Tibial artery (tissue), 4 donors: ENCODE measurements at places on chromosomes 1 and 21.

GRCh38 chr1:183653876-183654451, 848 bp upstream of the APOBEC4 start:
- no peaks in the 10 kb centered on the region for H3K27me3 ChIP-seq
- H3K27ac ChIP-seq: no peak overlapping the region
- H3K4me1 ChIP-seq: no peaks in the 10 kb centered on the region
- H3K4me3 ChIP-seq: no peak overlapping the region
- no peak for DNase-seq

GRCh38 chr1:118264343-118264742, 79.3 kb upstream of the SPAG17 start:
- H3K4me1 ChIP-seq: no peaks in the 10 kb centered on the region
- no peak overlapping the region for H3K4me3 ChIP-seq
- H3K27ac ChIP-seq: no peak overlapping the region
- H3K36me3 ChIP-seq: no peaks in the 10 kb centered on the region
- H3K27me3 ChIP-seq: no peaks in the 10 kb centered on the region
- no peak for DNase-seq

DNA sequence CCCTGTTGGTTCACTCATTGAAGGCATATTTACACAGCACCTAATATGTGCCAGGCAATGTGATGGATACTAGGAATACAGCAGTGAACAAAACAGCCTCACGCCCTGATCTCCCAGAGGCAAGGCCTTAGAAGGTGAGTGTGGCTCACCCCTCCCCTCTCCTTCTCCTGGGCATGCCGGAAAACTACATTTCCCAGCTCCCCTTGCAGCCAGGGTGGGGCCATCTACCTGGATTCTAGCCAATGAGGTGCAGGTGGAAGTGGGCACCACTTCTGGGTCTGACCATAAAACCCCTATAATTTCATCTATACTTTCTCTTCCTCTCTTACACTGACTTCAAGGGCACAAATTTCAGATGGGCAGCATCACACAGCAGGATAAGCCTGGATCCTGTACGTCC, 63.8 kb downstream of the FBXO2 start:
- no peak overlapping the region for H3K4me3 ChIP-seq
- H3K27ac ChIP-seq: no peak overlapping the region
- H3K27me3 ChIP-seq: peaks cover 61% of the 10 kb centered on the region

- no peak overlapping the region for H3K27ac ChIP-seq
- H3K4me3 ChIP-seq: no peak overlapping the region
- no peak for DNase-seq
- no peaks in the 10 kb centered on the region for H3K27me3 ChIP-seq
Measured at GRCh38 chr1:8257621-8258020, 60.3 kb upstream of the SLC45A1 start.

GRCh38 chr1:175887521-175887920, 144.1 kb upstream of the TNR start:
- H3K4me1 ChIP-seq: peaks cover 13% of the 10 kb centered on the region
- H3K4me3 ChIP-seq: no peak overlapping the region
- DNase-seq: no peak
- H3K27me3 ChIP-seq: no peaks in the 10 kb centered on the region
